ENCODE measurements at places on chromosomes 4 and X.

DNA sequence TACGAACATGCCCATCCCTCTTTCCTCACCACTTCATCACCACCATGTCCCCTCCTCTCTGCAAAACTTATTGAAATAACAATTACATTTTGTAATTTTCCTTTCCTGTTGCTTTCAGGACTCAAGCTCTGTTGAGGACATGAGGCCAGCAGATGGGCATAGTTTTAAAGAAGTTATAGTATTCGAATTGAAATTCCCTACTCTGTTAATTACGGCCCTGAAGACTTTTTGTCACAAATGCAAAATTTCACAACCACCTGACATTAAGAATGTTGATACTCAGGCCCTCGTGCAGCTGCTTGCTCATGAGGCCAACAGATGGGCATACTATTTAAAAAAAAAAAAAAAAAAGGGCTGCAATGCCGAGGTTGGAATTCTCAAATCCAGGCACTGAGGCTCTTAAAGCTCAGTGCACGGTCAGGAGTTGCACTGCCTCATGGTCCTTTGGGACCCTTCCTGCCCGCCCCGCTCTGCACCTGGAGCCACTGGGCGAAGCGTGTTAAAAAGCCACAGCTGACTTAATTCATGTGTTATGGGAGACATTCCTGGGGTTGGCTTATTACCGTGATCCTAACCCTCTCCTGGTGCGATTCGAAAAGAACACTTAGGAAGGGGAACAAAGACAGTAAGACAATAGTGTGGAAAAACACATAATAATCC is 34.2 kb upstream of the FAT1 start:
- DNase-seq: no peak

GRCh38 chr4:177968817-177969442 is 526.7 kb upstream of the AGA start:
- DNase-seq: no peak

DNA sequence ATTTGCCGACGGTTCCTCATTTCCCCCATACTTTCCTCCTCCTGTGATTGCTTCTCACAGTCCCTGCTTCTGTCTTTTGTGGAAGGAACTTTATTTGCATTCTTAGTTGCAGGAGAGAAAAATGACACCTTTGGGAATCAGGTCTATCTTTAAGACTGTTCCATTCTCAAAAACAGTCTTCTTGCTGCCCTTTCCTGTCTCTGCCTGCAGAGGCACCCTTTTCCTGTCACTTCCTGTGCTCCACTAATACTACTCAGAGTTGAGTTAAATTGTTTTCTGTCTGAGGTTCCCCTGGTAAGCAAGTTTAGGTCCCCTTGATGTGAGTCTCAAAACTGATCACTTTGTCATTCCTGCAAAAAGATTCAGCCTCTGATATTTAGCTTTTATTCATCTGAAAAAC is 208.8 kb upstream of the CLNK start:
- no peak for DNase-seq

- no peak for DNase-seq
Measured at GRCh38 chrX:39170464-39170863, 369.2 kb downstream of the MID1IP1 start.

DNA sequence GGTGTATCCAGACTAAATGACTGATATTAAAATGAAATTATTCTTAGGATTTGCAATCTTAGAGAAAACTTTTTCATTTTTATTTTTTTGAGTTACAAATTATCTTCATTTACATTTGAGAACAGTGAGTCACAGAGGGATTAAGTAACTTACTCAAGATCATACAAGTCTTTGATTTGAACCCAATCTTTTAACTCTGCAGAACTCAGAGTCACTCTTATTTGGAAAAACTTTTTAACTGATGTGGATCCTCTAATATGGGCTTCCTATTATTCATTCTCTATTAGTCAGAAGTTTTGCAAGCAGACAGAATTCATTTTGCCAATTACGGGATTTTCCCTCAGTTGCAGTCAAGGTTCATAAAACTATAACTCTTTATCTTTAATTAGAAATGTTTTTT is 20.1 kb downstream of the HPRT1 start:
- DNase-seq: no peak

DNA sequence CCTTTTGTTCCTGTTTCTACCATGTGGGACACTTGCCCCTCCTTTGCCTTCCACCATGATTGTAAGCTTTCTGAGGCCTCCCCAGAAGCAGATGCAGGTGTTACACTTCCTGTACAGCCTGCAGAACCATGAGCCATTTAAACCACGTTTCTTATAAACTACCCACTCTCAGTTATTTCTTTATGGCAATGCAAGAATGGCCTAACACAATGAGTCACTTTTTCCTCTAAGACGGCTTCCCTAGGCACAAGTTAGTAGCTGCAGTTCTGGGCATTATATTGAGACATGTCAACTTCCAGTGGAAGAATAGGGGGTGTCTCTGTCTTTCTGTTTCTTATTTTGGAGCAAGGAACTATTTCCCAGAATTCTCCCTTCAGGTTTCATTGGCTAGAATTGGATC is 32.9 kb upstream of the DIPK2B start:
- DNase-seq: no peak

GRCh38 chr4:123871341-123871740 is 474.7 kb downstream of the SPRY1 start:
- DNase-seq: no peak

GRCh38 chr4:40600850-40601249 is 28.8 kb downstream of the RBM47 start:
- no peak for DNase-seq

- DNase-seq: no peak
Measured at GRCh38 chr4:117831060-117831683, 203.1 kb upstream of the NDST3 start.

DNA sequence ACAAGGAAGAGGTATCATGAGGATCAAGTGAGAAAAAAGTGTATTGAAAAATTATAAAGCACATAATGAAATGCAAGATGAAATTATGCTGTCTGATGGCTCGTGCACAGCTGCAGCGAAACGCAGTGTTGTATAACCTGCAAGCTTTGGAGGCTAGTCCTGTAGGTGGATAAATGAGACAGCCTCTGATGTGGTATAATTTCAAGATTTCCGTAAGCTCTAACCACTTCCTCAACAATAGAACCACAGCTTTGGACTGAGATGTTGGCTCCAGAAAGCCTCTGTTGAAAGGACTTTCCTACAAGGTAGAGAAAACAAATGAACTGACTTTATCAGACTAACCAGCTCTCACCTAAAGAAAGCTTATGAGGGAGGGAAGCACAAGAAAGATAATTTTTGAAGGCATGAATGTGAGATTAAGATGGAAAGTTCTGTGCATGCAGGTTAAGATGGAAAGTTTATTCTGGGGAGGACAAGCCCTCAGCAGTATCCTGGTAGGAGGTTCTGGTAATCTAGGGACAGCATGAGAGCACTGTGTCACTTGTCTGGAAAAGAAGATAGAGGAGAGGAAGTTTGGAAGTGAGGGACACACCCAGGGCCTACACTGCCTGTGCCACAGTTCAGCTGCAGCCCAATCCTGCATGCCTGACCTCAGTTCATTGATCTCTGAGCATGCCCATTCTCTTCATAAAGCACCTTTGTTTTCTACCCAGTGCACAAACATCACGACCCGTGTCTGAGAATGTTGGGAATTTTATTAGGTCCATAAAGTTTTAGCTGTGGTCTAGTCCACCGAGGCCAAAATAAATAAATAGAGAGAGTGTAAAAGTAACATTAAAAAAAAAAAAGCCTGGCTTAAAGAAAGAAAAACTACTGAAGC is 161.5 kb upstream of the SFRP2 start:
- DNase-seq: no peak

DNA sequence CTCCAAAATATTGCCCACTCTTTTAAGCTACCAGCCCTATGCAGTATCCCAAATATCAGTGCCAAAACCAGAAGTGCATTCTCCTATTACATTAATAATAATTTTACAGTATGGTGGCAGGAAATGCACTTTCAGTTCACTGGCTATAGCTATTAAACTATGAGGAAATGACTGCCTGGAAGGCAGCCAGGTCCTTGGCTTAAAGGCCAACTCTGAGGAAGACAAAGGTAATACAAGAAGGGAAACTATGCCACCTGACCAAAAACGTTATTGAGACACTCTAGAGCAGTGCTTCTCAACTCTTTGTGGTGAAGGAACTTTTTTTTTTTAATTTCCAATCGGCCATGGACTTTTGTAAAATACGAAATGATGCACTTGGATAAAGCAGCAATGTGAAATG is 133.6 kb upstream of the VAMP7 start:
- no peak for DNase-seq

GRCh38 chr4:160019936-160020335 is 917.1 kb downstream of the RAPGEF2 start:
- no peak for DNase-seq

GRCh38 chrX:21373001-21373400 is 1.2 kb upstream of the CNKSR2 start:
- DNase-seq: no peak

DNA sequence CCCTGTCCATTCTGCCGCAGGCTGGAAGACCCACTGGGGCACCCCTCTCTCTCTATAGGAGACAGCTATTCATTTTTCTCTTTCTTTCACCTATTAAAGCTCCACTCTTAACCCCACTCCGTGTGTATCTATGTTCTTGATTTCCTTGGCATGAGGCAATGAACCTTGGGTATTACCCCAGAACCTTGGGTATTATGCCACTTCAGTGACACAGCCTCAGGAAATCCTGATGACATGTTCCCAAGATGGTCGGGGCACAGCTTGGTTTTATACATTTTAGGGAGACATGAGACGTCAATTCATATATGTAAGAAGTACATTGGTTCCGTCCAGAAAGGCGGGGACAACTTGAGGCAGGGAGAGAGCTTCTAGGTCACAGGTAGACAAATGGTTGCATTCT is 13.4 kb downstream of the HTT-AS start:
- no peak for DNase-seq

DNA sequence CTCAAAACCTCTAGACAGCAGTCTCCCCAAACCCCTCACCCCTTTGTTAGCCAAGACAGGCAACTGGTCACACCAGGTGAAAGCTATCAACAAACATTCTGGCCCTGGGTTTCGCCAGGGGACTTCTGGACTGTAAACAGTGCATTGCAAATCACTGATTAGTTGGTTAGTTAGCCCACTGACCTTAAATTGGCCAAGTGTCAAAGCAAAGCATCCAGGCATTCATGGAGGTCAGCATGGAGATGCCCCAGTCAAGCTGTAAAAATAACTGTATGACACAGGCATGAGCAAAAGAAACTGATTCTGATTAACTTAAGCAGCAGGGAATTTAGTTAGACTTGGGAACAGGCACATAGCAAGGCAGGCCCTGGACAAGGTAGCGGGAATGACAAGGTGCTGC is 156.0 kb upstream of the TTC29 start:
- DNase-seq: no peak

- no peak for DNase-seq
Measured at GRCh38 chr4:78149751-78150542, 92.8 kb downstream of the FRAS1 start.

DNA sequence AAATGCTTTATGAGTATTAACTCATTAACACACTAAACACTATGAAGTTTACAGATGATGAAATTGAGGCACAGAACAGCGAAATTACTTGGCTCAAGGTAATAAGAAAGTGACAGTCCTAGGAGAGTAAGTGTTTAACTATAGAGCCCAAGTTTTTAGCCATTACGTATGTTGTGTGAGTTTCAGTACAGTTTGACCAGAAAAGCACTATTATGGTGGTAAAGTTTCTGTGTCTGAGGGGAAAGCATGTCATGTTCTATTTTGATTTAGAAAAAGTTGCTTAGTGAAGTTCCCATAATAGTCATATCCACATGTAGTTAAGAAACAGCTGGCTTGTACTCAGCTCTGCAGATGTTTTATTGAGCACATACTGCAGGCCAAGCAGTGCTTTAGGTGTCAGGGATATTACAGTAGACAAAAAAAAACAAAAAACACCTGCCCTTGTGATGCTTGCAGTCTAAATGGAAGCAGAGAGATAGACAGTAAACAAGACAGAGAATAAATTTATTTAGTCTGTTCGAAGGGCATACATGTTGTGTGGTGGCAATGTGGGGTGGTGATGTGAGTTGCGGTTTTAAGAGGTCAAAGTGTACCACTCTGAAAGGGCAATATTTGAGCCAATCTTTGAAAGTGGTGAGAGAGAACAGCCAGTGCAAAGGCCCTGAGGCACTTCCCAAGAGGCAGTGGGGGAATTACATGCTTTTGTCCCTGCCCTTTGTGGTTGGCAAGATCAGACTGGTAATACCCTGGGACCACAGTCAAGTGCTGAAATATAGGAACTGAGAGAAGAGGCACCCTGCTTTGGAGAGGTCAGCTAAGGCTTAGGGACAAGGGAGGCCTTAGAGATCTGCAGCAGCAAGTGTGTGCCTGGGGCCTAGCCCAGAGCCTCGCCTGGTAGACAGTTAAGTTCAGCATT is 6.2 kb downstream of the TMEM131L start:
- no peak for DNase-seq

GRCh38 chr4:106373026-106373425 is 4.4 kb upstream of the GIMD1 start:
- no peak for DNase-seq

GRCh38 chr4:63983224-63983623 is 426.0 kb downstream of the TECRL start:
- DNase-seq: no peak

- DNase-seq: no peak
Measured at GRCh38 chr4:107194005-107194404, 157.9 kb upstream of the DKK2 start.

DNA sequence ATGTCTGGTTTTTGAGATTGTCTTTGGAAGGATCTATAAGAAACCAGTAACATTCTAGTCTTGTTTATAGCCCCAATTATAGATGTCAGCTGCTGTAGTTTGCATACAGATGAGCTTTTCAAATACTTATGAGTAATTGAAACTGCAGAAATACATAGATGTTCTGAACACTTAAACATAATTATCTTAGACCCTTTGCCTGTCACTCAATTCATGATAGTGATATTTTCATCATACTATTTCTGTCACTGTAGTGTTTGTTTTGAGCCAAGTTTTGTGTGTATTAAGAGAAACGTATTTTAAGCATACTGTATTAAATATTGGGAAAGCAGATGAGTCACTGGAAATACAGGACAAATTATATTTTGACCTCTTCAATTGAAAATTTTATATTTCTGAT is 69.8 kb upstream of the SMARCA5 start:
- DNase-seq: no peak

- DNase-seq: no peak
Measured at GRCh38 chr4:158588285-158588684, 66.6 kb downstream of the RXFP1 start.
